ENCODE measurements at places on chromosomes 12 and 14.
A peak's percentile ranks its signal among the peaks of the same experiment; 100 is the strongest.

DNA sequence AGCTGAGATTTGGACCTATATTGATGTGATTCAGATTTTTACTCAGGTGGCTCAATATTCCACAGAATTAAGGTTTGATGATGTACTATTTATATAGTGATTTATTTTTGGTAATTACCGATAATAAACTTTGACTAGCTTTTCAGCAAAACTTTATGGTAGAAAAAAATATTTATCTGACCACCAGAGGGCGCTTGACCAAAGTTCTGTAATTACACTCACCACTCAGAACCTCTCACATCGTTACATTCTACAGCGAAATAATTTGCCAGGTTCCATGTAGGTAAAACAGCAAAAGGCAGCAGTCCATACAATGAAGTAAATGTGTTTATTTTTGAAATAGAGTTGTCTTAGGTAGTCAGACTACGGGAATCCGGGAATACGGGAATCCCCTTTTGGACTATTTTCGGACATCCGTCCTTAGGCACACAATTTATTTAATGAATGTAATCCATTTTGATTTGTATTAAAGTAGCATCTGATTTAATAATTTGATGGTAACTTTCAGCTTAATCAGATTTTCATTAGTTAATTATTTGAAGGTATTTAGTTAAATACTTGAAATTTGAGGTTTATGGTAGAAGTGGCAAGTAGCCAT, 143.0 kb upstream of the DDHD1 start:
- peak; percentile 16 for DNase-seq

GRCh38 chr12:71415336-71416231, 24.0 kb upstream of the LGR5 start:
- DNase-seq = no peak

DNA sequence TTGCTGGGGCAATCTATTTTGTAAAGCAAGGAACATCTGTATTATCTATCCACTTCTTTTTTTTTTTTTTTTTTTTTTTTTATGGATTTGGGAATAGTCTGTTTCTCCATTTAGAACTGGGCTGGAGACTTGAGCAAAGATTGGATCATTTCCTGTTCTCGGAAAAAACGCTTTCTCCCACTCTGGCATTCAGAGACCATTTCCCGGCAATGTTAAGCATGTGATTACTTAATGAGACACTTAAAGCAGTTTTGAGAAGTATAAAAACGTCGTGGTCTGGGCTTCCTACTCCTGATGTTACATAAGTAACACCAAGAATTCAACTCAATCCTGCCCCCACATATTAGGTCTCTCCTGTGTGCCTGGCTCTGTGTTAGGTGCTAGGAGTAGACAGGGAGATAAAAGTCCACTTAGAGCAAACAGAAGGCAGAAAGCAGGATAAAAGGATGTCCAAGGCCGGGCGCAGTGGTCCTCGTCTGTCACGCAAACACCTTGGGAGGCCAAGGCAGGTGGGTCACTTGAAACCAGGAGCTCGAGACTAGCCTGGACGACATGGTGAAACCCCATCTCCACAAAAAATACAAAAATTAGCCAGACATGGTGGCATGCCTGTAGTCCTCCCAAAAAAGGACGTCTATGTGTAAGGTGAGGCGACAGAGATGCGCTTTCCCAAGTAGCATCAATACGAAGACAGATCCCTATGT, 152.1 kb upstream of the GSC start:
- no peak for DNase-seq

GRCh38 chr14:75439989-75440388, 12.2 kb downstream of the JDP2 start:
- DNase-seq = no peak

- no peak for DNase-seq
Measured at GRCh38 chr14:103056322-103057027, 874 bp downstream of the CDC42BPB start.

DNA sequence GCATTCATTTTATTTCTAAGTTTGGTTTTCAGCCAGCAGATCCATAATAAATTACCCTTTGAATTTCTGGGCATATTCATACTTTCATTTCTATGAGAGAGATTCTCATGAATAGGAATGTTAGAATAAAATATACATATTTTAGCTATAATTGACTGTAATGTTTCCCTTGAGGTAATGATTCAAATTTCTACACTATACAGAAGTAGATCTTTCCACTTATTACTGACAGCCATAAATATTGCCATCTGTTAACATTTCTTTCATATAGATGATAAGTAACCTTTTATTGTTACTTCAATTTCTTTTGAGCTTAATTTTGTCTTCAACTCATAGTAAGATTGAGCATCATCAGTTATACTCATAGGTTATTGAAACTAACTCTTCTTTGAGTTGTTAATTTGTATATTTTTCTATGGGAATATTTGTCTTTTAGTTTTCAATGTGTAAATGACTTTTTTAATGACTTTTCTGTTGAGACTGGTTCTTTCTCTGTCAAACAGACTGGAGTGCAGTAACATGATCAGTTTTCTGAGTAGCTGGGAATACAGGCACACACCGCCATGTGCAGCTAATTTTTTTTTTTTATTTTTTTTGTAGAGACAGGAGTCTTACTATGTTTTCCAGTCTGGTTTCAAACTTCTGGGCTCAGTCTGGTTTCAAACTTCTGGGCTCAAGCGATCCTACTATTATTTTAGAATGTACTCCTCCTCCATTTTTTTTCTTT, 991.6 kb downstream of the SLC6A15 start:
- DNase-seq = no peak

DNA sequence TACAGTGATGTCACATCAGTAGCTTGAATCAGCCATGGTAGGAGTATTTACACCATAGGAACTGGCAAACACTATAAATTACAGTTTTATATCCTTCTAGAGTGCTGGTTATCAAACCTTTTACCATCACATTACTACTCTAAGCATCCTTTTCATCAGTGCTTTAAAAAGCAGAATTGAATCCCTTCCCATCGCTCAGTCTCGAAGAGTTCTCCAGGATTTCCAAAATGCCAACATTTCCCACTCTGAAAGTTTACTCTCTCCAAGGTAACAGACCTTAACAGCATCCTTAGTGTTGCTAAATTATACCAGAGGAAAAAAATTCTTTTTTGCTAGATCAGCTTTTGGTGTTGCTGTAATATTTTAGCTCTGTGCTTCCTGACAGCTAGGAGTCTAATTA, 209.4 kb upstream of the USP15 start:
- DNase-seq = no peak

- DNase-seq = no peak
Measured at GRCh38 chr12:107337346-107338095, 244.2 kb upstream of the CRY1 start.

DNA sequence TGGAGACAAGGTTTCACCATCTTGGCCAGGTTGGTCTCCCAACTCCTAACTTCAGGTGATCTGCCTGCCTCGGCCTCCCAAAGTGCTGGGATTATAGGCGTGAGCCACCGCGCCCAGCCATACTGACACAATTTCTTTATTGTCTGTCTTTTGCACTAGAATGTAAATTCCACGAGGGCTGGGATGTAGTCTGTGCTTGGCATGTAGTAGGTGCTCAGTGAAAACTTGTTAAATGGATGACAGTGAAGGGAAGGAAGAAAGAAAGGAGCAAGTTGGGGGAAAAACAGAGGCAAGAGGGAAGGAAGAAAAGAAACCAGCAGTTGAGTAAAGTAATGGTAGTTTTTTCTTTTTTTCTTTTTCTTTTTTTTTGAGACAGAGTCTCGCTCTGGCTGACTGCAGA, 53.1 kb downstream of the LIMA1 start:
- no peak for DNase-seq

DNA sequence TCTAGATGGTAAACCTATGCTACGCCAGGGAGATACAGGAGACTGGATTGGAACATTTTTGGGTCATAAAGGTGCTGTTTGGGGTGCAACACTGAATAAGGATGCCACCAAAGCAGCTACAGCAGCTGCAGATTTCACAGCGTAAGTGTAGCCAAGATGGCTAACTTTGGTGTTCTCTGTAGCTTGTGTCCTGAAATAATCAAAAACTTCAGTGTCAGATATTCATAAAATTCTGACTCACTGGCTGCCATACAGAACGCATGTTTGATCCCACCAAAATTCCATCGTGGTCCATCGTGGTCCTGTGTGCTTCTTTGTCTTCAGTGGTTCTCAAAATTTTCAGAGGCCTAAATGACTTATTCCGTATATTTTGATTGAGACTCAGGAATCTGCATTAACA, 1.3 kb downstream of the STRAP start:
- no peak for DNase-seq

- no peak for DNase-seq
Measured at GRCh38 chr14:67332468-67332867, 27.1 kb downstream of the ATP6V1D start.

DNA sequence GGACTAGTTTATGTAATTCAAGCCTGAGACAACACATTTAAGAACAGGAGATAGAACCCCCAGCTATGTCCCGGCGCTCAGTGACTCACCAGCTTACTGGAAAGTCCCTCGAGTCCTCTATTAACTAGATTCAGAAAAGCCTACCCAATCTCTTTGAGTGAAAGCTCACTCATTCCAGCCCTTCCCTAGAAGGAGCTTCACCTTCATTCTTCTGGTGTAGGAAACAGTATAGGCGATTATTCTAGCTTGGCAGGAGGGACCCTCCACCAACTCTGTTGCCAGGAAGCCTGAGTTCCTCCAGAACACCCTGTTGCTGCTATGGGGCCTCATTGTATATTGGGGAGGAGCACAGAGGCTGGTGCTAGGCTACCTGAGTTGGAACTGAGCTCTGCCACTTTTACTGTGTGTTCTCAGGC, 57.2 kb upstream of the AEBP2 start:
- DNase-seq = no peak

DNA sequence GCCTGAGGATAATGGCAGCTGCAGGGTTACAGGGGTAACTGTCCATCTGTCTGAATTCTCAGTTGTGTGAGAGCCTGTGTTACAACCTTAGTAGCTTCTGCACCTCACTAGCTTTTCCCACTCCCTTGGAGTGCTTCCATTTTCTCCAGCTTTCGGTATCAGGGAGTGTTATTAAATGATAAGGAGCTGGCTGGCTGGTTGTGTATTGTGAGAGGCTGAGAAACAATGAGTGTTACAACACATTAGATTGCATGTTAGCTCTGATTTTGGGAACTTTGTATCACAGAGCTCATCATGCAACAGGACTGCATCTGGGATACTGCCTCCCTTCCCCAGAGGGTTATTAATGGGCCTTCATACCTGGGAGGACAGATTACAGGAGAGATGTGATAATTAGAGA, 723.7 kb downstream of the DIO2 start:
- no peak for DNase-seq

DNA sequence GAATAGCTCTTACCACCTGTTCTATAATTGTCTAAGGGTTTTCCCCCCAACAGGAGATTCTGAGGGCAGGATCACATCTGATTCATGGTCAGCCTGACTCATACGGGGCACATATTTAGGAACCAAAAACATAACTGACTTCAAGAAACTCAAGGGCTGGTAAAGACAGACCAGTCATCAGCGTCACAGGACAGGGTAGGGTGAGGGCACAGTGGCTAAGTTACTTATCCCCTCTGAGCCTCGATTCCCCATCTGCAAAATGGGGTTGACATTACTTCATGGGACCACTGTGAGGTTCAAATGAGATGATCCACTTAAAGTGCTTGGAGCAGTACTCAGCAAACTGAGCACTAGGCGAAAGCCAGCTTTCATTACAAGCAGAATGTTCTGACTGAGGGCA, 606 bp downstream of the CINP start:
- no peak for DNase-seq

- DNase-seq = no peak
Measured at GRCh38 chr14:37844614-37845013, 249.2 kb downstream of the TTC6 start.

DNA sequence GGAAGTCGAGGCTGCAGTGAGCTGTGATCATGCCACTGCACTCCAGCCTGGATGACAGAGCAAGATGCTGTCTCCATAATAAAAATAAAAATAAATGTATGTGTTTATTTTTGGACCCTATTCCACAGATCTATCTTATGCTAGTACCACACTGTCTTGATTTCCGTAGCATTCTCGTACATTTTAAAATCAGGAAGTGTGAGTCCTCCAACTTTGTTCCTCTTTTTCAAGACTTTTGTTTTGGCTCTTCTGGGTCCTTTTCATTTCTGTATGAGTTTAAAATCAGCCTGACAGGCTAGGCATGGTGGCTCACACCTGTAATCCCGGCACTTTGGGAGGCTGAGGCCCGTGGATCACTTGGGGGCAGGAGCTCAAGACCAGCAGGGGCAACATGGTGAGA, 25.8 kb downstream of the DAO start:
- DNase-seq = no peak

DNA sequence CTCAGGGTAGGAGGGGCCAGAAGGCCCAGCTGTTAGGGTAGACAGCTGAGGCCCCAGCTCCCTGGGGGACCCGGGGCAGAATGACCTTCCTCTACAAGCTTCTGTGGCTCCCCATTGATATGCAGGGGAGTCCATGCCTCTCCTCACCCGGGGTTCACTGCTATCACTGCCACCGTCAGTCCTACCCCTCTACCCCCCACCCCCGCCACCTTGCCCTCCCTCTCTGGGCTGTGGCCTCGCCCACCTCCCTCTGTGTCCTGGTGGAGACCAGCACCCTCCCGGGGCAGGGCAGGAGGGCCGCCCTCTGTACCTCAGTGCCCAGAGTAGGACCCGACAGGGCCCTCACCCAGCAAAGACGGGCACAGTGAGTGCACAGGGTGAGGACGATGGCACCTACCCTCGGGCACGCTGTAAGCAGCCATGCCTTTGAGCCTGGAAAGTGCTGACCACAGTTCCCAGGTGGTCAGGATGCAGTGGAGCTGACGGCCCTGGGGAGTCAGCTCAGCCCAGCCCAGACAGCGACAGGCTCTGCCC, 88.4 kb upstream of the SFSWAP start:
- no peak for DNase-seq

DNA sequence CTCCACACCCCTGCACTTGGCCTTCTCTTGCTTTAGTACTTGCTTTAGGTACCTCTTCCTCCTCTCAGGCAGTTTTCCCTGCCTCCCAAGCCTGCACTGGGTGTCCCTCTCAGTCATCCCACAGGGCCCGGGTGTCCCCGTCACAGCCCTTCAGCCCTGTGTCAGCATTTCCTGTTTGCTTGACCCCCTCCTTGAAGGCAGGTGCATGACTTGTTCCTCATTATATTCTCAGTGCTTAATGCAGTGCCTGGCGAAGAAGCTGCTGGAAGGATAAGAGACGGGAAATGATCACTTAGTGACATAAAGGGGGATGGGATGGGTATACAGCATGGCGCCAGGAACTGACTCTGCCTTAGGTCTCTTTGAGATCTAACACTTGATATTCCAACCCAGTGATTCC, 61.5 kb downstream of the IQSEC3 start:
- DNase-seq = no peak

GRCh38 chr14:64811676-64812075, 68.0 kb downstream of the SPTB start:
- DNase-seq = no peak

DNA sequence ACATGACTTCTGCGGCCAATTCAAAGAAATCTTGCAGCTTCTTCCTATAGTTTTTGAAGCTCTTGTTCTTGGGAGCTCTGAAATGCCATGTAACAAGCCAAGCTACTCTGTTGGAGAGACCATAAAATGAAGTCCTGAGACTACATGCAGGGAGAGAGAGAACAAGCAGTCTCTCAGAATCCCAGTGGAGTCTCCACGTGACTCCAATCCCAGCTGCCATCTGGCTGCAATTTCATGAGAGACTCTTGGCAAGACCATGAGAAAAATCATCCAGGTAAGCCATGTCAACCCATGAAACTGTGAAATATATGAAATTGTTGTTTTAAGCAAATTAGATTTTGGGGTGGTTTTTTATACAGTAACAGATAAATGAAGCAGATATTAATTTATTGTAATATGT, 54.4 kb downstream of the KLRG1 start:
- DNase-seq = no peak

GRCh38 chr12:16387919-16388318, 40.5 kb downstream of the MGST1 start:
- DNase-seq = no peak

- no peak for DNase-seq
Measured at GRCh38 chr12:738712-739111, 13.7 kb upstream of the WNK1 start.

Data from right renal pelvis (tissue), 4 donors.